Activated CD4-positive, CD25-positive, alpha-beta regulatory T cell treated with anti-CD3 and anti-CD28 coated beads, Interleukin-2, amount 50 U/mL, for 16 hours (primary cell): ENCODE measurements at places on chromosomes 16 and 17.

GRCh38 chr16:11386791-11387546, 41.7 kb downstream of the RMI2 start:
- no peak for DNase-seq

DNA sequence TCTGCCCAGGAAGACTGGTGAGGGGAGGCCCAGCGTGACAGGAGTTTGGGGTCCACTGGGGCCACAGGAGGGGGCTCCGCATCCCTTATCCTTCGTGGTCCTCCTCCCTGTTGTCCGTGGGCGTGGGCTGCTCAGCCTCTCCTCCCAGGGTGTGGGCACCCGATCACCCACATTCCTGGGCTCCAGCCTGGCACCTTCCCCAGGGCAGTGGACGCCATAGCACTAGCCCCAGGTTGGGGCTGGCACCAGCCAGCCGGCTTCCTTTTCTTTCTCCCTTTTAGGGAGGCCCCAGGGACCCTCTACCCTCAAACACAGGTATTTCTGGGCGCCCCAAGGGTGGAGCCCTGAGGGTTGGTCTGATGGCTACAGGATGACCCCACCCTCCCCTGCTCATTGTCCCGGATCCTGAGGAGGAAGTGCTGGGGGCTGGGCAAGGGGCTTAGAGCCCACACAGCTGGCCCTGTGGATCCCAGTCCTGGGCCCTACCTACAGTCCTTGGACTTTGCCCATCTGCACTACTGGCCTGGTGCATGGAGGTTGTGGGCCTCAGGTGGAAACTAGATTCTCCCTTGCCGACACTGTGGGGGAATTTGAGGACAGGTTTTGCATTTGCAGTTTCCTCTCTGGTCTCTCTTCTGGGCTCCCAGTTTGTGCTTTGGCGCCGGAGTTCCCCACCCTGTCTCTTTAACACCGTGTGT, 1.1 kb downstream of the KIF1C start:
- no peak for DNase-seq

GRCh38 chr16:75087375-75087979, 29.1 kb downstream of the LDHD start:
- DNase-seq: no peak

- no peak for DNase-seq
Measured at GRCh38 chr16:19113577-19114358, at the start of gene ITPRIPL2. Gene ITPRIPL2, plus strand, starts transcription at chr16:19113964. Its CDS starts 498 bp downstream, at chr16:19114462.

- DNase-seq: no peak
Measured at GRCh38 chr17:42835732-42836131, 2.5 kb downstream of the PSME3 start.

DNA sequence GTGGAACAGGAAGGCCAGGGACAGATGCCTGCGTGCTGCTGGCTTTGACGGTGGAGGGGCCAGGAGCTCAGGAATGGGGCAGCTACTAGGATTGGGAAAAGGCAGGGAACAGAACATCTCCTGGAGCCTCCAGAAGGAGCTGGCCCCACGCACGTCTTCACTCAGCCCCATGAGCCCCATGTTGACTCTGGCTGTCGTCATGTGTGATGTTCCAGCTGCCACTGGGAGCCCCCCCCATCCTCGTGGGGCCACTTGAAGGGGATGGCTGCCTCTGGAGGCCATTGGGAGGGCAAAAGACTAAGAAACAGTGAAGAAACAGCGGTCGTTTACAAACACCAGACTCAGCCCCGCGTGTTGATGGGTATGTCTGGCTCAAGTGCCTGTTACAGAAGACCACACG, 18.5 kb upstream of the APRT start:
- DNase-seq: no peak

DNA sequence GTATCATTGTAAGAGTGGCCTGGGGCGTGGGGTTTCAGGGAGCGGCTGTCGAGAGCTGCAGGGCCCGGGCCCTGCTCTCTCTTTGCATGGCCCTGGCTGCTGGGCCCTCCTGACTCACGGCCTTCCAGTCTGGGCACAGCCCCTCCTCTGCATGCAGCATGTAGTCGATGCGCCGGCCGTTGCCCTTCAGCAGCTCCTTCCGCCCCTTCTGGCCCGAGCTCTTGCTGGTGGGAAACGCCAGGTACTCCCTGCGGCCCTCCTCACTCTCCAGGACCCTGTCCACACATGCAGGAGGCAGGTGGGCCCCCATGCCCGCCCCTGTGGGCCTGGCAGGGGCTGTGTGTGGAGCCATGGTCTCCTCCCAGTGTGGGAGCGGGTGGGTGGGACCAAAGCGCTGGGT, 50.7 kb downstream of the PRMT7 start:
- no peak for DNase-seq

DNA sequence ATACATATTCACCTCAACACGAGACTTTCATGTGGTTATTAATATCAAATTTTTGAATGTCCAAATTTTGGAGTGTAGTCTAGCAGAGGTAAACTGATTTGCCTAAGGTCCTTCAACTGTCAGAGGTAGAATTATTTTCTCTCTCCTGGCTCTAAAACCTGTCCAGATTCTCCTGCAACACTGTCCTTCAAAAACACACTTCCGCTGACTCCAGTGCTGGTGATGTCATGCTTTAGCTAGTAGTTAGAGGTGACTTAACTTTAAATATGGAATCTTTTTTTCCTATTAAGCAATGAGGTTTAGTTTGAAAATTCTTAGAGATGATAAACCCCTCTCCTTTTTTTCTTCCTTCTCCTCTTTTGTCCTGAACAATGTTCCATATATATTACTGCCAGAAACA, 10.8 kb upstream of the CBLN1 start:
- DNase-seq: no peak

DNA sequence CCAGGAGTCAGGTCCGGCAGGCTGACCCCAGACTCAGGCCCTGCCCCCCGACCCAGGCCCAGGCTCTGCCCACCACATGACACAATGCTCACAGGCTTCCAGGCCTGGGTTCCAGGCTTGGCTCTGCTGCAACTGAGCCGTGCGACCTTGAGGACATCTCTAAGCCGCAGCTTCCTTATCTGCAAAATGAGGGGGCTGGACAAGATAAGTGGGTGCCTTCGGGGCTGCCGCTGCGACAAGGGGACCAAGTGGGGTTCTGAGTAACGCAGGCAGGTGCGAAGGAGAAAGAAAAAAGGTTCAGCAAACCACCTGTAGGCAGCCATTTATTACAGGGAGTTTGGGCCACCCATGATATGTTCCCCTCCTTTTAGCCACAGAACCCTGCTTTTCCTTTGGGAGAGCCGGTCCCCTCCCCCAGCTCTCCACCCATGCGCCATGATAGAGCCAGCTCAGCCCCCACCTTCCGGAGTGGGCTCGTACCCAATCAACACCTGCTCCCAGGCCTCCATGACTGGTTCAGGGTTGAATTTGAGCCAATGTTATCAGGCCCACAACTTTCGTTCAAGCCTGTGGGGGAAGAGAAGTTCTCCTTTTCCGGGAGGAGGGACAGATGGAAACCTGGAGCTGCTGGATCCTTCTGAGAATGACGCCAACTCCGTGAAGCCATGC, 38.2 kb downstream of the RTN4RL1 start:
- DNase-seq: no peak

DNA sequence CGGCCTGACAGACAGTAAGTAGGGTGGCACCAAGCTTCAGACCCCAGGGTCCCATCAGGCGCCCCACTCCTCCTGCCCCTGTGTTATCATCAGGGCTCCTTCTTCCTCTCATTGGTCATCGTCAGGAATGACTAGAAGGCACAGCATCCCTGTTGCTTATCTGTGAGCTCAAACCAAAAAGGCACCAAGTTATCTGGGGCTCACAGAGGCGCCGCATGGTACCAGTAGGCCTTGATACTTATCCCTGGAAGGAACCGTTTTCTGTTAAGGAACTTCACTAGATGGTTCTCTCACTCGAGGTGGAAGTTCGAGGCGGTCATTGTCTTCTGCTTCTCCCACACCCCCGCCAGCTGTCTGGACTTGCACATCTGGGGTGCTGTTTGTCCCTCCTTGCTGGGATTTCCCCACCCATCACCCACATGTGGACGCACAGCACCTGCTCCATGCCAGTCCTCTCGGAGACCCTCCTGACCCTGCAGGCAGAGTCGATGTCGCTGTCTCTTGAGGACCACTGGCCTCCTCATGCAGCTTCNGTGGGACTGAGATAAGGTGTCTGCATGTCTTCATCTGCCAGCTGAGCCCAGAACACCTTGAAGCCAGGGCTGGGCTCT, 52.1 kb downstream of the METRNL start:
- no peak for DNase-seq

- no peak for DNase-seq
Measured at GRCh38 chr16:72886346-72886974, 161.5 kb downstream of the ZFHX3 start.

GRCh38 chr17:52737071-52737470, 578.6 kb upstream of the CA10 start:
- no peak for DNase-seq

GRCh38 chr17:64024215-64024654, 3.8 kb upstream of the ICAM2 start:
- no peak for DNase-seq

- DNase-seq: no peak
Measured at GRCh38 chr17:44346064-44346844, 1.2 kb downstream of the GRN start.

DNA sequence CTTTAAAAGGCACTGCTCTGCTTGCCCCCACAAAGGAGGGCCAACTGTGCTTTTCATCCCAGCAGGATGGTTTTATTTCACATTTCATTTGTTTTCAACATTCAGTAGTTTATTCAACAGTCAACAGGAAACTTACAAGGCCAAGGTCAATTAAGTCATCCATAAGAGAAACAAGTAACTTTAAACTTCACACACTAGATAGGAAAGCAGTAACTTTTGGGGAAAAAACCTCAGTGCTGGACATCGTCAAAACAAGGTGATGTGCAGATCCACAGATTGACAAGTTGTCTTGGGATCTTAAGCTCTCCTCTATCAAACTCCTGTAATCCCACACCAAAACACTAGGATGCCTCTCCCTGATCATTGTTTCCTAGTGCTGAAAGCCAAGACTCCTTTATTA, 18.5 kb downstream of the NFE2L1 start:
- DNase-seq: no peak

DNA sequence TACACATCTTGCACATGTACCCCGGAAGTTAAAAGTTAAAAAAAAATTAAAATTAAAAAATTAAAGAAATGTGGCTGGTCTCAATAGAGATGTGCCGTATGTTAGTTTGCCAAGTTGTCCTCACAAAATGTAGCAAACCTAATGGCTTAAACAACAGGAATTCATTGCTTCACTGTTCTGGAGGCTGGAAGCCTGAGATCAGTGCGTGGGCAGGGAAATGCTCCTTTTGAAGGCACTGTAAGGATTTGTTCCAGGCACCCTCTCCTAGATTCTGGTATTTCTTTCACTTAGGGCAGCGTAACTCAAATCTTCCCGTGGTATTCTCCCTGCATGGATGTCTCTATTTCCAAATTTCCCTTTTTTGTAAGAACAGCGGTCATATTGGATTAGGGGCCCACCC, 32.7 kb upstream of the MON1B start:
- DNase-seq: no peak

- DNase-seq: no peak
Measured at GRCh38 chr17:29977836-29978235, 36.4 kb downstream of the EFCAB5 start.

GRCh38 chr16:60459463-60459862, 1576.8 kb downstream of the CDH8 start:
- DNase-seq: no peak

GRCh38 chr16:3285131-3285530, 1.8 kb downstream of the ZNF263 start:
- no peak for DNase-seq

GRCh38 chr17:64648234-64648633, 13.9 kb downstream of the SMURF2 start:
- no peak for DNase-seq

DNA sequence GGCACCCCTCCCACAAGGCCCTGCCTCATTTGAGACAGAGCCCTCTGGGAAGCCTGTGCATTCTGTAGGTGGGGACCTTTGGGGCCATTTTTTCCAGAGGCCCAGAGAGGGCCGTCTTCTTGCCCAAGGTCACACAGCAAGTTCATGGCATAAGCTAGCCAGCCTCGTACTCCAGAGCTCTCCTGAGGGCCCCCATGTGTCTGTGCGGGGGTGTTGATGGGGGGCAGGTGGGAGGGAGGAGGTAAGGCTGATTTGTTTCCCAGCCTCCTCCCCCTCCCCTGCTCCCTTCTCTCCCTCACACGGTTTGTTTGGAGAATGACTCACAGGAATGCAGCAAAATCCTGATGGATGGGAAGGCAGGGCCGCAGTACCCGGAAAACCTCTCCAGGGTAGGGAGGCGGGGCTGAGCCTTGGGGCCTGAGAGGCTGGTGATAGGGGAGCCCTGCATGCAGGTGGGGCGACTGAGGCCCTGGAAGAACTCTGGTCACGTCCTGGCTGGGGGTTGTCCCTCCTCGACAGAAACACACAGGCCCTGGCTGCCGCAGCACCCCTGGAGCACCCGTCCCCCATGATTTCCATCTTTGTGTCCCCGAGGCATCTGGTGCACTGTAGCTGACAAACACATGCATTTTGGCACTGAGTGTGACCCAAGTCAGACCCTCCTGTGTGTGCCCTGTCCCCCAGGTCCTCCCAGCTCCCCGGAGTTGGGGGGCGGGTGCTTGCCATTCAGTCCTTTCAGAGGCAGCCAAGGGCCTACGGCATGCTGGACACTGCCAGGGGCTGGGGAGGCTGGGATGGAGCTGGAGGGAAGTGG, 29.7 kb downstream of the RAI1 start:
- DNase-seq: no peak

- DNase-seq: no peak
Measured at GRCh38 chr17:73230088-73230487, 31.6 kb downstream of the CPSF4L start.

GRCh38 chr17:79023886-79024771, at the start of gene C1QTNF1:
Gene C1QTNF1, plus strand, starts transcription at chr17:79024169. Its CDS starts 19,800 bp downstream, at chr17:79043969.
- DNase-seq: no peak

DNA sequence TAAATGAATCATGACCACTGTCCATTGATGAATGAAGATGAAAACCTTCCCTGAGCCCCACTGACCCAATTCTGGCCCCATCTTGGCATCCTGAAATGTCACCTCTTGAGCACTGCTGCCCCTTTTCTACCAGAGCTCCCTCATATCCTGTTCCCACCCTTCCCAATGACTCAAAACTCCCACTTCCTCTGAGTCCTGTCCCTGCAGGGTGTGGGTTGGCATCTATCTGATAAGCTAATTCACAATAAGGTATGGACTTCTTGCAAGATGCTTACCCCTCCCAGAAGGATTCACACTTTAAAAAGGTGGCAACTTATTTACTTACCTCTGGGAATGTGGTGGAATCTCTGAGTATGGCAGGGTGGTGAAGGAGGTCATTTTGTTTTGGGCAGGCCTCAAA, 13.3 kb upstream of the CSNK2A2 start:
- DNase-seq: no peak
